ENCODE measurements at places on chromosomes 3 and 15.

DNA sequence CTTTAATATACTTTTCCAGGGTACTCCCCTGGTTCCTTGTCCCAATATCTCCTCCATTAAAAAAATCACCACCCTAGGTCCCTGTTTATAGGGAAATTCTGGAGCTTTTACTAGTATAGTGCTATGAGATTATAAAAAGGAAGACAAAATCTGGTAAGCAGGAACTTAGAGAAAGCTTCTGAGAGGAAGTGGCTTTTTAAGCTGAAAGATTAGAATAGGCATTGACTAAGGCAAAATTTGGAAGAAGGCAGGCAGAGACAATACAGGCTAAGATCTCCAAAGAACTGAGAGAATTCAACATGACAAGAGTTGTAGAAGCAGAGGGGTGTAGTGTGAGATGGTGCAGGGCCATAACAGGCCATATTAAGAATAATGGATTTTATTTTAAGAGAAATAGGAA is 25.8 kb downstream of the SGO1 start:
- DNase-seq: no peak

- no peak for DNase-seq
These were observed 195.7 kb downstream of the OXSM start for GRCh38 chr3:25985621-25986020.

DNA sequence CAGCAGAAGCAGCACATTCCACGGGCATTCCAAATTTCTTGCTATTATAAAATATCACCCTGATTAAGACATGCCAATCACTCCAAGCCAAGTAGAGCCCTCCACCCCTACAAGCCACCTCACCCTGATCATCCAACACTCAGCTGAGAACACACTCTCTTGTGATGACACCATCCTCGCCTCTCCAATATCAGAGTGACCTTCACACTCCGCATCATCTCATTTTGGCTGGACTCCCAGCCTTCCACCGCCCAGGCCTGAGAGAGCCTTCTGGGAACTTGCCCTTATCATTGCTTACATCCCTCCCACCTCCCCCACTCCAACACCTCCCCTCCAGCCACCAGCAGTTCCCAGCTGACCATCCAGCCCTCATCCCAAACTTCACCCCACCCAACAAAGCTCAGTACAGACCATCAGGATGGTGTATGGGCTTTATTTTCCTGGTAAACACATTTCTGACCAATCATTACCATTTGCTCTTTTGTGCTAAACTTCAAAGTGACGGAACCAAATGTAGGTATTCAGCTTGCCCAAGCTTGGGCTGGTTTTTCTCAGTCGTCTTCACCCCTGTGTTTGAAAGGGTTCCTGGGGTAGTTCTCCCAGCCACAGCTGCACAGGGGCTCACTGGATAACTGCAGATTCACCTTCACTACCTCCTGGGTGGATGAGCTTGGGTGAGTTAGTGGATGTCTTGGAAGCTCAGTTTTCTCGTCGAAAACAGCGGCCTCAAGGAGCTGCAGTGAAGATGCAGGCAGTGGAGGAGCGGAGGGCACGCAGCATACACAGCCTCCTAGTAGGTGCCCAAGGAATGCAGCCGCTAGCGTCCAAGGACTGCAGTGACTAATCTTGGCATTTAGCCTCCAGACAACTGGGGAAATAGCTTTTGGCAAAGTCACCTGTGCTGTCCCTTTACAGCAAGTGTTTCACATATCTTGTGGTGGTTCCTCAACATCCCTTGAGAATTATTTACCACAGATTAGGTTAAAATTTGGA is 115.1 kb downstream of the LIPC start:
- peak; percentile 97 for DNase-seq

DNA sequence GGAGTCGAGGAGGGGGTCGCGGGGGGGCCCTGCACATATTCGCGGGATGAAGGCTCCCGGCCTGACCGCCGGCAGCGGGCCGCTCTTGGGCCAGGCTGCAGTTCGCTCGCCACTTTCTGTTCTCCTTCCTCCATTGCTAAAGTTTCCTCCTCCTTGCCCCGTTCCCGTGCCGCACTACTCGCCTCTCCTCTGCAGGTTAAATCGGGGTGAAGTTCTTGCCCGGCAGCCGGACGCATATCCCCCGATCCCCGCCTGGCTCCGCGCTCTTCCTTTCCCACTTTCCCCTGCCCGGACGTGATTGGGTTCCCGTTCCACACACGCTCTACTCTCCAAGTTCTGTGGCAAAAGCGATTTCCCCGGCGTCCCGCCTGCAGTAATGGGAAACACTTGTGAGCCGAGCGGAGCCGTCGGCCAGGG is 556 bp downstream of the CRYBG3 start:
- peak; percentile 58 for DNase-seq

DNA sequence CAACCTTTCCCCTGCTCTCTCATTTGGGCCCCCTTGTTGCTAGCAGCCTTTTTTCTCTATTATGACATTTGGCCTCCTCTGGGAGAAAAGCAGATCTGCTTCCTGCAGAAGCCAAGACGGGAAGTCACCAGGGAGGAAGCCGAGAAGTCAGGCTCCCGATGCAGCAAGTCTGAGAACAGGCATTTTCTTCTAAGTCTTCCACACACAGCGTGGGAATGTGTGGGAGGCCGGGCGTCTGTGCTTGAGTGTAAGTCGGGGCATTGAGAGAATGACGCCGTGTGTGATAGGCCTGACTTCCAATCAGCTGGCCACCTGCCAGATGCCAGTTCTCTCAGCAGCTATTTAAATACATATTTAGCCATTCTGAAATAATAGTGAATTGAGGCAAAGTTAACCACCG is 75.8 kb upstream of the FAM98B start:
- no peak for DNase-seq

Measured in LHCN-M2 (cell line).